Suppressor macrophage (primary cell): ENCODE measurements at places on chromosomes 11 and 22.

GRCh38 chr22:48960576-48960975, 867.1 kb downstream of the BRD1 start:
- no peak for DNase-seq

- DNase-seq: no peak
These were observed 575.4 kb upstream of the LRRC4C start for GRCh38 chr11:42034826-42035225.

DNA sequence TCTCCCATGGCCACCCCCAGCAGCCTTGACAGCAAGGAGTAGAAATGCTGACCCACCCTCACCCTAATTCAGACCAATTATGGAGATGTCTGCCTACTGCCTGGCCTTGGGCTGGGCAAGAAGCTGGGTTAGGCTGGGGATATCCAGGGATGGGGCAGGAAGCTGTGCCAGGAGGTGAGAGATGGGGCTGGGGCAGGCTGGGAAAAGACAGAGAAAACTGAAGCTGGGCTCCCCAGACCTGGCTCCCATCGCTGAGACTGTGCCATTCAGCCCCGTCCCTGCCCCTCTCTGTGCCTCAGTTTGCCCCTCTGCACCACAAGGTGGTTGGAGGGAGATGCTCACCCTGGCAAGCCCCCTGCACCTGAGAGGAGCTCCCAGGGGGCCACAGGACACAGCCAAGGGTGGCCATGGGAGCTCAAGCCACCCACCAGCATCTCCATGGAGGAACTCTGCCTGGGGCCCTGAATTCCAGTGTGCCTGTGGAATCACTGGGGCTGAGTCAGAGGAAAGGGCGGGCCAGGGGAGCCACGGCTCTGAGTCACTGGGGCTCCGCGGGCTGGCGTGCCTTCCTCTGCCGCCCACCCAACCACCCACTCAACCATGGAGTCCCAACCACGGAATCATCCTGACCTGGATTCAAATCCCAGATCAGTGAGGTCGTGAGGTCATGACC, 6.0 kb upstream of the CARD10 start:
- peak; percentile 85 for DNase-seq

DNA sequence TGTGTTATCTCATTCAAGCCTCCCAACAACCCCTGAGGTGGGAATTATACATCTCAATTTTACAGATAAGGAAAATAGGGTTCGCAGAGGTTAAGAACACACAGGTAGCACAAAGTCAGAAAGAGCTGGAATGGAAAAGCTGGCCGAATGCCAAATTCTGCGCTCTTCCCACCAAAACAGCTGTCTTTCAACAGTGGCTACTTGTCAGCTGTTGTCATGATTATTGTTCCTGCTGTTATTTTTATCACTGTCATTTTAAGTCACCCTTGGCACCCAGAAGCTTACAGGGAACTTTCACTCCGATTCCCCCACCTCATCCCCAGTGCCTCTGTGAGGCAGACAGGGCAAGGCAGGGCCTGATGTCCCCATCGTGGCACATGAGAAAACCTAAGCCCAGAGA, 74.5 kb upstream of the CSNK2A3 start:
- DNase-seq: no peak
